Progenitor cell of endocrine pancreas (in vitro differentiated cells): ENCODE measurements at places on chromosomes 2 and 18. TPM values are rescaled to one million over a fixed set of nuclear protein-coding genes. Genes with fewer than 3 reads are reported as not detected.
A peak's percentile ranks its signal among the peaks of the same experiment; 100 is the strongest.

DNA sequence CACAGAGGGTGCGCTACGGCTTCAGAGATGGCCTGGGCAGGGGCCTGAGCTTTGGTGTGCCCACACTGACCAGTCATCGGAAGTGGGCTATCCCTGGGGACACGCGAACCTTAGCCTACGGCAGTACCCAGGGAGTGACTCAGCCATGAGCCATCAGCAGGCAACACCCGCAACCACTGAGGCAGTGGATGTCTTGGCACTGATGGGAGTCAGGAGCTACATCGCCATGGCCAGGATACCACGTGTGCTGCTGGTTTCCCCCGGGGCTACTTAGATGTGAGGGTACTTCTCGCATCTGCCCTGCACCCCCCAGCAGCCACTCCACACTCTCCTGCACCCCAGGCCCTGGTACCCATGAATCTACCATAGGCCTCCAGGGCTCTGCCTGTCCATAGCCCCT, 12.8 kb upstream of the HPCAL1 start:
- peaks cover 1% of the 10 kb centered on the region for H3K36me3 ChIP-seq
- H3K4me1 ChIP-seq, result peaks cover 1% of the 10 kb centered on the region
- H3K27ac ChIP-seq, result no peak overlapping the region
- H3K4me3 ChIP-seq, result no peak overlapping the region

GRCh38 chr18:55275039-55275901, 312.7 kb downstream of the TCF4 start:
- no peak for DNase-seq
- H3K36me3 ChIP-seq, result peaks cover 25% of the 10 kb centered on the region
- no peaks in the 10 kb centered on the region for H3K4me1 ChIP-seq
- H3K27me3 ChIP-seq, result no peaks in the 10 kb centered on the region
- H3K27ac ChIP-seq, result no peak overlapping the region
- no peak overlapping the region for H3K4me3 ChIP-seq

GRCh38 chr2:186605041-186605440, 15.2 kb downstream of the ITGAV start:
- DNase-seq, result no peak
- H3K4me1 ChIP-seq, result peaks cover 17% of the 10 kb centered on the region
- peak overlapping the region; percentile 85 for H3K27ac ChIP-seq
- no peak overlapping the region for H3K4me3 ChIP-seq
- H3K27me3 ChIP-seq, result no peaks in the 10 kb centered on the region

DNA sequence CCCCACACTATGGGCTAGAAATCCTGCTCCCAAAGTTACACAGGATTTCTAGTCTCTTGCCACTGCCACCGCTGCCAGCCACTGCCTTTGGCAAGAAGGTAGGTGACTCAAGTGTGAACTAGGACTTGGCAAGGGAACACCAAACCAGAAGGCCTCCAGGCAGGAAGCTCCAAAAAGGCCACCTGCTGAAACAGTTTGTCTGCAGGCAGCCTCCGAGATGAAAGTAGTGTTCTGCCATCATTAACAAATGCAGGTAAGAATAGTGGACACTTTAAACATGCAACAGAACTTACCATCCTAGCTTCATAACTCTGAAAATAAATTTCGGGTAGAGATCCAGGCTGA, 3.9 kb downstream of the ANKRD44 start:
- H3K4me1 ChIP-seq, result peaks cover 7% of the 10 kb centered on the region
- no peak overlapping the region for H3K27ac ChIP-seq
- DNase-seq, result no peak

DNA sequence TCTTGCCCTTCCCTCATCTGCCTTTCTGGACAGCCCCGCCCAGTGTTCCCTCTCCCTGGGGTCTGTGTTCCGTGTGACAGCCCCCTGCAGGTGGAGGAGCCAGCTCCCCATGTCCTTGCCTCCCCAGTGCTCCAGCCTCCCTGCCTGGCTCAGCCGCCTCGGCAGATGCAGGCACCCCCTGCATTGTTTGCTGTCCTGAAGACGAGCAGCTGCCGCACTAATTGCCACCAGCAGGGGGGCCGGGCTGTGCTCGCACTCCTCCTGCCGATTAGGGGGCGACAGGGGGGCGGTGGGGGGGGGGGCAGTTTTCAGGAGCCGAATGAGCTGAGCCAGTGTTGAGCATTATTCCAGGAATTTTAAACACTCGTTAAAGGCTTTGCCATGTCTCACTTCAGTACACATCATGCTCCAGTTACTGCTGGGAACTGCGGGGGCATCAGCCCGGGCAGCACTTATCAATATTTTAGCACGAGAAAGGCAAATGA, 23.3 kb downstream of the SIX3 start:
- no peak for DNase-seq
- H3K36me3 ChIP-seq, result no peaks in the 10 kb centered on the region
- no peak overlapping the region for H3K27ac ChIP-seq
- no peak overlapping the region for H3K4me3 ChIP-seq

GRCh38 chr18:33269223-33269622, 171.3 kb downstream of the CCDC178 start:
- DNase-seq, result no peak
- H3K4me1 ChIP-seq, result no peaks in the 10 kb centered on the region
- H3K4me3 ChIP-seq, result no peak overlapping the region
- no peaks in the 10 kb centered on the region for H3K36me3 ChIP-seq
- no peaks in the 10 kb centered on the region for H3K27me3 ChIP-seq

- DNase-seq, result no peak
- peaks cover 43% of the 10 kb centered on the region for H3K4me1 ChIP-seq
- H3K4me3 ChIP-seq, result peak overlapping the region; percentile 28
- H3K36me3 ChIP-seq, result no peaks in the 10 kb centered on the region
- peak overlapping the region; percentile 79 for H3K27ac ChIP-seq
Observed at GRCh38 chr2:120566331-120567035, 169.2 kb upstream of the GLI2 start.

DNA sequence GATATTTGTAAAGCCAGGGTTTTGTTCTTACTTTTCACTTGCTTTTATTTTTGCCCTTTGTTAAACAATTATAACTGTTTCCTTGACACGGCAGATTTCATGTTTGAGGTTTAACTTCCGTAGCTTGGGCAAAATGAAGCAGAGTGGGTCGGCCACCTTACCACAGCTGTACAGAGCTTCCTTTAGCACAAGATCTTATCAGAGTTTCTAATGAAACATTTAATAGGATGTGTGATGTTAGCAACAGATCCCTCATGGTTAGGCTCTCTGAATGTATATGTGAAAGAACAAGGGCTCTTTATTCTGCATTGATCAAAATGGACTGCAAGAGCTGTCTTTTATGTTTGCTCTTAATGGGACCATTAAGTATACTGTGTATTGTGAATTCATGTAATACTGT, 22.3 kb downstream of the RNF125 start:
- no peaks in the 10 kb centered on the region for H3K27me3 ChIP-seq

DNA sequence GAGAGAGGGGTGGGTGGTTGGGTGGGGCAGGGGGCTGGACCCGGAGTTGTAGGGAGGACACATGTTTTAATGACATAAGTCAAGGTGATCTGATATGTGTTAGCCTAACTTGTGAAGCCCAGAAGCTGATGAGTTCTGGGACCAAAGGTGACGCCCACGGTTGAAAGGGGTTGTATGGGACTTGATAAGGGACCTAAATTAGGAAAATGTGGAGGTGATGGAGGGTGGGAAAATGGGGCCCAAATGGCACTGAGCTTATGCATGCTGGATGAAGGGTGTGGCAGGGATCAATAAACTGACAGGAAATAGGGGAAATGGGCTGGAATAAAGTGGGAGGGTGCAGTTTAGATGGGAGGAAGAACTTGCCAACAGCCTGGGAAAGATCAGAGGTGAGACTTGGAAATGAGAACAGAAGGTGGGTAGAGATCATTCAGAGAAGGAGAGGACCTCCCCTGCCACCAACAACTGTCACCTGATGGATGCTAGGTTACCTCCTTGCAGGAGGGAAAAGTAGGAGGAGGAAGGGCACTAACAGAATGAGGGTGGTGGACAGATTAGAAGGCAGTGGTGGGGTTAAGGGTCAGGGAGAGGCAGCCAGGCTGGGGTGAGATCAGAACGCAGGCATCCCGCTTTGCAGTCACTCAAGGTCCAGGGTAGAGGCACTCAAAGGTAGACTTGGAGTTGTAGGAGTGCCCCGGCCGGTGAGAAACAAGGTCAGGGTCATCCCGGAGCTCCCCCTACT, 15.3 kb downstream of the WNT10A start:
- peaks cover 82% of the 10 kb centered on the region for H3K27me3 ChIP-seq
- no peak overlapping the region for H3K4me3 ChIP-seq
- H3K4me1 ChIP-seq, result peaks cover 5% of the 10 kb centered on the region
- no peaks in the 10 kb centered on the region for H3K36me3 ChIP-seq

GRCh38 chr2:45259547-45260160, 250.4 kb upstream of the SIX2 start:
- no peak for DNase-seq
- no peaks in the 10 kb centered on the region for H3K36me3 ChIP-seq
- no peak overlapping the region for H3K27ac ChIP-seq
- peaks cover 59% of the 10 kb centered on the region for H3K4me1 ChIP-seq
- H3K4me3 ChIP-seq, result no peak overlapping the region
- H3K27me3 ChIP-seq, result peaks cover 17% of the 10 kb centered on the region

GRCh38 chr2:213002383-213002782, 149.0 kb downstream of the IKZF2 start:
- no peak overlapping the region for H3K4me3 ChIP-seq
- H3K27ac ChIP-seq, result no peak overlapping the region
- peaks cover 1% of the 10 kb centered on the region for H3K36me3 ChIP-seq
- no peaks in the 10 kb centered on the region for H3K4me1 ChIP-seq

DNA sequence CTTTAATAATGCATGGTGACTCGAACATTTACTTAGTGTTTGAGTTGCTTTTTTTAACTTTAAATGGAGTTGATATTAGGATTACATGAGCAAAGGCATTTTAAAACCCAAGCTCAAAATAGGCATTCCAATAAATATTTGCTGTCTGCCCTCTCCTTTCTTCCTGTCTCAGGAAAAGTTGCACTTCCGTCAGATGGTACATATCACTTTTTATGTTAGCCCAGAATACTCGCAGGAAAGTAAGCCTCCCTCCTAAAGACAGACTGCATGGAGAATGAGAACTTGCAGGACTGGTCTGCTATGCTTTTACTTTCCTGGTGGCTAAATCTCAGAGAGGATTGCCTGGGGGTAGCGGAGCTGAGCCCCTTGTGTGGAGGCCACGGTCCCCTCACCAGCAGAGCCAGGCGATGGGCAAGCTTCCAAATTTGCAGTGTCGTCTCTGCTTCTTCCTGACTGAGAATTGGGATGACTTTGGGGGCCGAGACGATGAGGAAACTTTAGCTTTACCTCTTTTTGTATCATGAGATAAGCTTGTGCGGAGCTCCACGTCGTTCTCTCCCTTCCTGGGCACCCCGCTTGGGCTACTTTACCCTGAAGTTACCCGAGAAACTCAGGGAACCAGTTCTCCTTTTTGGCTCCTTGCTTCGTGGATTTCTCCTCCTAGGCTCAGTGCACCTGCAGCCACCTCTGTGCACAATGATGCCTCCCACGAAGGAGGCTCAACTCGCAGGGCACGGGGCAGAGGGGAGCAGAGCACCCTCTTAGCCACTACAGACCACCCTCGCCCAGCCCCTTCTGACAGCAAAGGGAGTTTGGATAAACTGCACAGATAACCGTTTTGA, 223.3 kb downstream of the SH3RF3 start:
- no peak for DNase-seq
- no peaks in the 10 kb centered on the region for H3K36me3 ChIP-seq
- no peaks in the 10 kb centered on the region for H3K4me1 ChIP-seq
- no peak overlapping the region for H3K4me3 ChIP-seq

- no peak for DNase-seq
- H3K4me3 ChIP-seq, result no peak overlapping the region
- H3K27ac ChIP-seq, result no peak overlapping the region
- peaks cover 90% of the 10 kb centered on the region for H3K27me3 ChIP-seq
- no peaks in the 10 kb centered on the region for H3K36me3 ChIP-seq
- peaks cover 9% of the 10 kb centered on the region for H3K4me1 ChIP-seq
Observed at GRCh38 chr2:104845946-104846785, 7.7 kb upstream of the POU3F3 start.

DNA sequence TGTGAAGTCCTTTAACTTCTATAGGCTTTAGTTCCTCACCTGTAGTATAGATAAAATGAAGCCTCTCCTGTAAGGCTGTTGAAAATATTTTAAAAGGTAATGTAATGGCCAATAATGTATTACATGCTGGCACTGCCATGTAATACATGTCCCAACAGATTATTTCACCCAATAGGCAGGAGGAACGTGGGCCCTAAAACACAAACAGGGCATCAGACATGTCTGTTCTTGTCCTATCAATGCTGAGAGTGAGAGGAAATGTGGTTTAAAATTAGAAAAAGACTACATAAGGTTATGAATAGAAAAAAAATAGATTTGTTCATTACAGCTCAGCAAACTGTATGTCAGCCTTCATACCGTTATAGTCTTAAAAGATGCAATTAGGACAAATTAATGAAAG, 492.7 kb upstream of the DDX18 start:
- H3K4me1 ChIP-seq, result peaks cover 9% of the 10 kb centered on the region
- H3K27me3 ChIP-seq, result no peaks in the 10 kb centered on the region
- no peak overlapping the region for H3K4me3 ChIP-seq

DNA sequence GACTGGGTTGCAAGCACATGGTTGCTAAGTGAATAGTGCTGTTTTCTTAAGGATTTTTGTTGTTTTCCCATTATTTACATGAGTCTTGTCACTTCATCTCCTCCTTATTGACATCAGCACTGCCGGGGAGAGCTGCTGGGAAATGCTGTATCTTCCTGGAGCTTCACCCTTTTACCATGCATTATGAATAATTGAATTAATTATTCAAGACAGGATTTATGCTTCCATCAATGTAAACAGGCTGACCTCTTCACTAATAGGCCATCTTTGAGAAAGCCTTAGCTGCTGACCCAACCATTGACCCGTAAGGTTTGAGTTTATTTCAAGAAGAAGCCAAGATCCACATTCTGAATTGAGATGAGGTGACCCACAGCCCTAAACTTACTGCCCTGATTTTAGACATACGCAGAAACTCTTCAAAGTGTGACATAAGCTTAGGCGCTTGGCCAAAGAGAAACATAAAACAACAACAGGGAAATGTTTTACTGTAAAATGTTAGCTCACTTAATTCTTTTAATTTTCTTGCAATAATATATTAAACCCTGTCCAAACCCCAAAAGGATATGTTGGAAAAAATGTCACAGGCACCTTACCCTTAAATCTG, 365.5 kb upstream of the SYT4 start:
- H3K36me3 ChIP-seq, result no peaks in the 10 kb centered on the region
- no peaks in the 10 kb centered on the region for H3K27me3 ChIP-seq
- no peak overlapping the region for H3K27ac ChIP-seq
- no peak overlapping the region for H3K4me3 ChIP-seq
- no peak for DNase-seq

DES gene
- not detected in 2 replicates for total RNA-seq

BMP10 gene
- not detected in 2 replicates for total RNA-seq

IL18RAP gene
- total RNA-seq, result not detected in 2 replicates

RPRM gene
- 2.4 and 3.1 TPM in 2 replicates for total RNA-seq
